Panc1 (cell line): ENCODE measurements at places on chromosomes 16 and 17. TPM values are rescaled to one million over a fixed set of nuclear protein-coding genes. Genes with fewer than 3 reads are reported as not detected.

- DNase-seq, result no peak
Observed at GRCh38 chr16:65815707-65816106, 550.8 kb upstream of the CDH5 start.

SDK2 gene
- total RNA-seq, result 0.41 TPM

CRHR1 gene
- total RNA-seq, result 0.15 TPM

DNA sequence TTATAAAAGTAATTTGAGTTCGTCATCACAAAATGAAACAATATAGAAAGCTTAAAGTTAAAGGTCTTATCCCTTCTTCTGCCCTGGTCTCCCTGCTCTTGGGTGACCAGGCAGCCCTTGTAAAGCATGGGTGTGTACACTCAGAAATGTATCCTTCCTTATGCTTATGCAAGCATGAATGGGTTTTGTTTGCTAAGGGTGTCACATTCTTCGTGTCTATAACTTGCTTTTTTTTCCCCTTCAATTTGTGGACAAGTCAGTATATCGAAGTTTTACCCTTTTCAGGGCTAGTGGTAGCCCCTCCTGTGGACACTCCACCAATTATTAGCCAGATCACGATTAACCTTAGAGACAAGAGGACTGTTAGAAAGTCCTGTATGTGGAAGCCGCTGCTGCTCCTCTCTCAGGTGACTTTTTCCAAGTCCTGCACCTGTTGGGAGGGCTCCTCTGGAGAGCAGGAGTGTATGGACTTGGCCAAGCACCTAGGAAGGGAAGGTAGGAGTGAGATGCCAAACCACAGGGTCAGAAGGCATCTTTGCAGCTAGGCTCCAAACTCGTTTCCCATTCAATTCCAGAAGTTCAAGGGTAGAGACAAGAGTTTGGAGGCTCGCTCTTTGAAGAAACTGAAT is 50.9 kb downstream of the LDHD start:
- no peak for DNase-seq

ADORA2B gene
- 42.7 TPM for total RNA-seq

AXIN2 gene
- 2.4 TPM for total RNA-seq

DNA sequence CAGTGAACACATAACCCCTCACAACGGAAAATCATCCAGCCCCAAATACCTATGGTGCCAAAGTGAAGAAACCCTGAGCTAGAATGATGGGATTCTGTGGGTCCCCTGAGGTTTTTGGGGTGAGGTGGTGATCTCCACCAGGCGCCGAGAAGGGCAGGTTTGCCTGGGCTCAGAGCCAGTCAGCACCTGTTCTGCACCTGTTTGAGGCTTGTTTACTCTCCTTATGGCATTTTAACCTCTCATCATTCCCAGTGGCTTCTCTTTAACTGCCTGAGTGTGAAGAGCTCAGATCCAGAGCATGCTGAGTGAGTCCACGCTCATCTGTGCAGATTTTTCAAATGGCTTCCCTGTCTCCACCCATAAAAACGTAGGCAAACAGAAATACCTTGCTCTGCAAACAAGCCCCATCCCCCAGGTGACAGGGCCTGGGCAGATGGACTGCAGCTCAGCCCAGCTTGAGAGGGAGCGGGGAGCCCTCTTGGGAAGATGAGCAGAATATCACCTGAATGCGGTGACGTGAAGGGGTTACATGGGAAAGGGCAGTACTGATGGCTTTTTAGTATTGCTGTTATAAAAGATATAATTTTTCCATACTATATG is 40.1 kb upstream of the CLEC19A start:
- no peak for DNase-seq
